Amniotic stem cell (primary cell): ENCODE measurements at places on chromosomes 1 and 21.

- no peak for DNase-seq
These were observed 32.1 kb downstream of the CD247 start for GRCh38 chr1:167486090-167486824.

GRCh38 chr1:85888921-85889320 is 180.7 kb upstream of the ZNHIT6 start:
- no peak for DNase-seq

DNA sequence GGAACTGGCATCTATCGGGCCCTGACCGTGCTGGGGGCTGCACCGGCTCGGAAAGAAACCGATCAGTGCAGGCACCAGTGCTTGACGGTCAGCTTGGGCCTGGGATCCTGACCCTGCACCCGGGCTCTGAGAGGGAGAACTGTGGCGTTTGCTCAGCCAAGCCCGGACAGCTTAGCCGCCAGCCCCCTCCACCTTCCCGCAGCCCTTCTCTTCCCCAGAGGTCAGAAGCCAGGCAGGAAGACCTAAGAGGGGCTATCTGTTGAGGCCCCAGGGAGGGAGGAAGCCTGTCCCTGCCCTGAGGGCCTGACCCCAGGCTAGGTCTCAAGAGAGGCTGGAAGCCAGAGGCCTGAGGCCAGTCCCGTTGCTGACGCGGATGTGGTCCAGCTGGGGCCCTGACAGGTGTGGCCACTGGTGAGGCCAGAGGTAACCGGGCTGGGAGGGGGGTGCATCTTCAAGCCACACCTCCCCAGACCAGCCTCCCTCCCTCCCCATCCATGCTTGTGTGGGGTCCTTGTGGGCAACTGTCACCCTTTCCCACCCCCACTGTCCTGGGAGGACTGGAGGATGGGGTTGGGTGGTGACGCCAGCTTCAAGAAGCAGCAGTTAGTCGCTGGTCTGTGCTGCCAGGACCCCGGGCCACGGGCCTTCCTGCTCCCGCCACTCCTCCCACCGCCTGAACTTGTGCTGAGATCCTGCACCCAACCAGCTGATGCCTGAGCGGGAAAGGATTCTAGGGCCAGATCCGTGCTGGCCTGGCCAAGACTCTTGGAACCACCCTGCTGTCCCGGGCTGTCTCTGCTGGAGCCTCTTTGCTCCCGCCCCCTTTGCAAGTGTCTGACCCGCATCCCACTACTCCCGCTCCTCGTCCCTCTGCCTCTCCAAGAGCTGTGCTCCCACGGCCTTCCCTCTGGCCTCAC is 2.6 kb upstream of the DVL1 start:
- DNase-seq = no peak

DNA sequence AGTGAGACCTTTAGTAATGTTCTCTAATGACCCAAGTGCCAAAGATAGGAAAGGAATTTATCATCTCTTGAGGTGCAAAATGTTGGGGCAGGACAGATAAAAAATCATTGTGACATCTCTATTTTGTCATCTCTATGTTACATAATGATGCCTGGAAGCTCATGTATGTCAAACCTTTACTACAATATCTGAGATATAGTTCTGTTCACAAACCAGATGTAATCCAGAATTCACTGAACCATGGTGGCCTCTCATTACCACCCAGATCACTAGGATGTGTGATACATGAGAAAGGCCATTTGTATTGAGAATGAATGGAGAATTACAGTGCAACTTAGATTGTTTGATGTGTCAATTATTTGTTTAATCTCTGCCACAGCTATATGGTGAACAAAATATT is 22.0 kb upstream of the KCTD3 start:
- no peak for DNase-seq

DNA sequence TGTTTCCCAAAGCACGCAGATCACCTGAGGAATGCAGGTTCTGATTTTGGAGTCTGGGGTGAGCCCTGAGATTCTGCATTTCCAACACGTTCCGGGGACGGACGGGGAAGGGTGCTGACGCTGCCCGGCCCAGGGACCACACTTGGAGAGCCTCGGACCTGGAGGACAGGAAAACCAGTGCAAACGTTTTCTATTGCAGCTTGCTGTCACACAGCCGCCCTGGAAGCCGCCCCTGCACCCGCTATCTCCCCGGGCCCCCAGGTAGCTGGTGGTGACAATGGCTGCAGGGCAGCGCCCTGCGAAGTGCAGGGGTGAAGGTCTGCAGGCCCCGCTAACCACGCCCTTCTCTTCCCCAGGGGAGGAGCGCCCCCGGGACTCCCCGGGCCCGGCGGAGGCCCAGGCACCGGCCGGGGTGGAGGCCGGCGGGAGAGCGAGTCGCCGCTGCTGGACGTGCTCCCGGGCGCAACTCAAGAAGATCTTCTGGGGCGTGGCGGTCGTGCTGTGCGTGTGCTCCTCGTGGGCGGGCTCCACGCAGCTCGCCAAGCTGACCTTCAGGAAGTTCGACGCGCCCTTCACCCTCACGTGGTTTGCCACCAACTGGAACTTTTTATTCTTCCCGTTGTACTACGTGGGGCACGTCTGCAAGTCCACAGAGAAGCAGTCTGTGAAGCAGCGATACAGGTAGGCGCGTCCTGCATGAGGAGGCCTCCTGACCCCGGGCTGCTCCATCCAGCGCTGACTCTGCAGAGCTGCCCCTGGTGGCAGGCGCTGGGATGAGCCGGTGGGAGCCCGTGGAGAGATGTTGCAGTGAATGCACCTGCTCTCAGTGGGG is 142.0 kb upstream of the COA6 start:
- no peak for DNase-seq

DNA sequence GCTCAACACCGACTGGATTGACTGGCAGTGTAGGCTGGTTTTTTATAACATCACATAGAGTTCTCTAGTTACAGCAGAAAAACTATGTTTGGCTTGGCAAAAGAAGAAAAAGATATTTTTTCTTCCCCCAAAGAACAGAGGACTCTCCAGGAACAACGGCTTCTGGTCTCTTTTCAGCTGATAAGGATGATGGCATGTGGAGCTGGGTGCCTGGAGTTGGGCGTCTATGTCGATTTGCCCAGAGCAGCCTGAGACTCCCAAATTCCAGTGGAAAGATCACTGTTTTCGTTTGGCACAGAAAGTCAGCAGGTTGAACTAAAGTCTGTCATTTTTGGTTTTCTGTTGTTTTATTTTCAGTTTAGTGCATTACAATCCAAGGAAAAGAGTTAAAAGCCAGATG is 91.1 kb downstream of the SMYD2 start:
- DNase-seq = no peak

DNA sequence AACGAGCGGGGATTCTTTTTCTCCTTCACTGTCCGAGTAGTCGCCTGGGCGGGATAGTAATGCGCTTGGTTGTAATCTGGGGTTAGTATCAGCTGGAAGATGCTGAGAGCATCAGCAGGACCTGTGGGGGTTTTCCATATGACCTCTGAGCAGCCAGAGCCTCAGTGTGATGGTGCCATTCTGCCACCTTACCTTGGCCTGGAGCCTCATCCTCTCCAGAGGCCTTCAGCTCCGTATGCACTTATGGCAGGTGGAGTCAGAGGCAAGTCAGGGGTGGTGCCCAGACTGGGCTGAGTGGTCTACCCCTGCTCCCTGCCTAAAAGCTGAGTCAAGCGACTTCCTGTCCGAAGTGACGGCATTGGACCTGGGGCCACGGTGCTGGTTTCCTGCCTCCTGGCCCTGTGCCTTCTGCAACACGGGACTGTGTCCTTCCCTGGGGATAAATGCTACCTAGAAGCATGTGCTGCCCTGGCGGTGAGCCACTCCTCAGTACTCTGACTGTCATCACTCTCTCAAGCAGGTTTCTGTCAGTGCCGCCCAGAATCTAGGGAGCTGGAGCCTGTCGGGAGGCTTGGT is 24.7 kb downstream of the TENT5C start:
- no peak for DNase-seq

DNA sequence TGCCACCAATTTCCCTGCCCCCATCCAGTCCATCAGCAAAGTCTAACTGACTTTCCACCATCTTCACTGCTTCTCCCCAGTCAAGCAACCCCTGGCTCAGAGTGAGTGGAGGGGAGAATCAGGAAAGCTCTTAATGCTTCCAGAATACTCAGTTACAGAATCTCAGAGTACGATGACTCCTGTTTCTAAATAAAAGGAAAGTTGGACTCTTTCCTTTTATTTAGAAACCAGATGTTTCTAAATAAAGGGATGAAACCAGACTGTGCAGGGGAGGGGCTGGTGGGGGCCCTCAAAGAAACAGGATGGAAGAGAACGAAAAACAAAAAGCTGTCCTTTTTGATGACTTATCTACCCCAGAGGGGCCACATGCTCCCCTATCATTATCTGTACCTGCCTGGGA is 85.2 kb upstream of the PPM1J start:
- no peak for DNase-seq
